AG09309 (cell line): ENCODE measurements at places on chromosomes 6 and 20.

DNA sequence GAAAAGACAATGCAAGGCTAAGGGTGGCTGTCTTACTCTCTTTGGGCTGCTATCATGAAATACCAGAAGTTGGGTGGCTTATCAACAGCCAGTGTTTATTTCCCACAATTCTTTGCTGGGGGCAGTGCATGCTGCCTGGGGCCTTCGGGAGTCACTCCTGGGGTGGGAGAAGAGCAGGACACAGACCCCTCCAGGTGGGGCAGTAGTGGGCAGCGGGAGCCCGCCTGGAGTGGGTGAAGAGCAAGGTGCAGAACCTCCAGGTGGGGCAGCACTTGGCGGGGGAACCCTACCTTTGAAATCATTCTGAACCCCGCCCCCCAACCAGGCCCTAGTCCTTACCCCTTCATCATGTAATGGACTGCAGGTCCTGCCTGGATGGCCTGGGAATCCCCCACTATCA, 69.6 kb upstream of the THBS2 start:
- DNase-seq, result no peak

GRCh38 chr6:136757150-136757549, 35.1 kb downstream of the MAP3K5 start:
- no peak for DNase-seq

DNA sequence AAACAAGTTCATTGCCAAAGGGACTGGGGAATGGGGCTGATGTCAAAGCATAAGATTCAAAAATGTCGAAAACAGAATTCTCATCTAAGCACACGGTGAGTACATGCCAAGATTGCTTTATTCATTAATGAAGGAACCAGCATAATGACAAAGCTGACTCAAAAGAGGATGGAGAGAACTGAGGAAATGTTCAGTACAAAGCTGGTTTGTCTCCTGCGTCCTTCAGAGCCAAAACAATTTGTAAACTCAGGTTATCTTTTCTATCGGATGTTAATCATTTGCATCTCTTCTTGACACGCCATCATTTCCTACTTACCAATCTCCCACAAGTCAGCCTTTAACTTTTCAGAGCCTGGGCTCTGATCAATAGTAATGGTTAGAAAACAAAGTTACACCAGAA, 195.6 kb upstream of the PMEPA1 start:
- DNase-seq, result no peak

- DNase-seq, result no peak
Measured at GRCh38 chr6:134733801-134734200, 216.1 kb downstream of the ALDH8A1 start.

- no peak for DNase-seq
Measured at GRCh38 chr6:23339268-23339667, 769.9 kb downstream of the HDGFL1 start.

GRCh38 chr20:22387452-22387851, 196.9 kb downstream of the FOXA2 start:
- DNase-seq, result no peak

DNA sequence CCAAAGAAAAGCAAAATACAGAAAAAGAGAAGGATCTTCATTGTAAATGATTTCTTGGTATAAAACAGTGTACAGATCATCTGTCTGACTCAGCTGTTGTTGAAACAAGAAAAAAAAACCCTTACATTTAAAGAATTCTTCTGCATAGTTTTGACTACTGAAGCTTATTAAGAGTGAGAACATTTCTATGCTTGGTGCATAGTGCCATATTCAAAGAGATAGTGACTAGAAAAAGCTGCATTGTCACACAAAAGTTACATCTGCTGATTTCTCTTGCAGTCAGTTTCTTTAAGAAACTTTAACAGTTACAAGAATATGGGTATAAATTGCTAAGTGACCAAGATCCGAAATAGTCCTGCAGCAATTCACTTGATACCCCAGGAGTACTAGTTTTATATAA, at the start of gene DEFB112:
Gene DEFB112 (minus strand): TSS at position 101 of the 400 bp plus-strand sequence. CDS start 60 bp downstream, at position 41.
- no peak for DNase-seq

DNA sequence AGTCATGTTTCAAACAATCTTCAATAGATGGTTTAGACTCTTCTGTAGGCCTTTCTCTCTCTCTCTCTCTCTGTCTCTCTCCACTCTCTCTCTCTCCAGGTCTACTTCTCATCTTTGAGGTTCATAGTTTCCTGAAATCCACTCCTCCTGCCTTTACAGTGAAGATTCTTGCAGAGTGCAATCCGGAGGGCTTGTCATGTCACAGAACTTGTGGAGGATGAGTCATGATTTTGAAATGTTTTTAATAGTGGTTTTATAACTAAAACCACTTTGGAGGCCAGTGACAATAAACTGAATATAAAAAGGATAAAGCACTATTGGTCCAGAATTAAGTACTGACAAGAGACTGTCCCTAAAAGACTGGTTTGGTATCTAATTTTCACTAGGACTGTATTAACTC, 156.3 kb downstream of the KIF6 start:
- DNase-seq, result peak; percentile 59

DNA sequence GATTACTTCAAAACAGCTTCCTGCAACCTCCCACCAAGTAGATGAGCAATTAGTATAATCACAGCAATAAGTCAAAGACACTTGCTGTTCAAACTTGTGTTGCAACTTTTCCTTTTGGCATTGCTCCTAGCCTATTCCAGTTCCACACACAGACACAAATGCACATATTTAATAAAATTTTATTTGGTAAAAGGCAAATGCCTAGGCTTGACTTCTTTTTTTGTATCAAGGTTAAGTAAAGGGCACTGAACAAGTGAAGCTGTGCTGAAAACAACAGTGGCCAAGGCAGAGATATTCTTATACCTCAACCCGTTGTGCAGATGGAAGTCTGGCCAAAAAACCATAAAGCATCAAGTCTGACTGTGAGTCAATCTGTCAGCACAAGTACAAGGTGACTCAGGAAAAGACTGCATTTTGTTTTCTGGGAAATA, 708.4 kb upstream of the CITED2 start:
- no peak for DNase-seq

GRCh38 chr6:52135217-52135616, 47.8 kb upstream of the PKHD1 start:
- DNase-seq, result no peak

- no peak for DNase-seq
Measured at GRCh38 chr6:3711776-3712175, 39.7 kb downstream of the PXDC1 start.

DNA sequence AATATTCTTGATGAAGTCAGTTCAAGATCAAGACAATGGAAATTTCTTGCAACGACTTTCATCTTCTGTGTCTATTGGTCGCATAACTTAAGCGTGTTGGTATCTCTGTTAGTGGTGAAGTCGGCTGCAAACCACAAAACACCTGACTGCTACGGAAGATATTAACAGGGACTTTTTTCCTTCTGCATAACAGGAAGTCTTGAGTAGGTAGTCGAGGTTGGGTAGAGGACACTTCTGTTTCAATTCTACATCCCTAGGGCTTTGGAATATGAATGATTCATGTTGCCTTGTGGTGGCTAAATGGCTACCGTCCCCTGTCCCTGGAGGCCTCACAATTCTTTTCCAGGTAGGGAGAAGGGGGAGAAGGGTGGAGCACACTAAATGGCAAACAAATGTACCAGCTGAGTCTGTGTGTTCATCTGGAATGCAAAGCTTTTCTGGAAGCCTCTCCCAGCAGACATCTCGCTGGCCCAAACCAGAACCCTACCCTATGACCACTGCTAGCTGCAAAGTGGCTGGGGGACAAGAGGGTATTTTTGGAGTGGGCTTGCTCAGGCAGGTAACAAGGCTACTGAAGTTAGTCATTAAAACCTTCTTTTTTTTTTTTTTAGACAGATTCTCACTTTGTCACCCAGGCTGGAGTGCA, 34.6 kb upstream of the NKX2-2 start:
- DNase-seq, result no peak

GRCh38 chr6:44003345-44004061, 123.7 kb downstream of the MRPL14 start:
- no peak for DNase-seq

- DNase-seq, result peak; percentile 55
Measured at GRCh38 chr6:129598244-129599187, 111.5 kb downstream of the ARHGAP18 start.

DNA sequence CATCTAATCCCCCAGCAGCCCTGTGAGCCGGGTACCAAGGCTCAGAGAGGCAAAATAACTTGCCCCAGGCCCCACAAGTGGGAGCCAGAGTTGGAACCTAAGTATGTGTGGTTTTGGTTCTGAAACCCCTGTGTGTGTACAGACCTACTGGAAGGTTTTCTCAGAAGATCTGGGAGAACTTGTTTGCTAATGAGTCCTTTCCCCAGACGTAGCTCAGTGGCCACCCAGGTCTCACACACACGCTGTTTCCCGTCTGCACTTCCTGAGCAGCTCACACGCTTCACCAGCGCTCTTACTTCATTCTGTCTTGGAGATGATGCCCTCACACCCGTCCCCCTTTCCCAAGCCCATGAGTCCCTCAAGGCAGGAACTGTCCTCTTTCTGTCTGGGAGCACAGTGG, 8.2 kb downstream of the CCN5 start:
- no peak for DNase-seq
